Stimulated activated CD4-positive, alpha-beta T cell treated with anti-CD3 and anti-CD28 coated beads, TNF-alpha, amount 100 ng/mL, for 4 hours (primary cell): ENCODE measurements at places on chromosomes 1 and 21.

DNA sequence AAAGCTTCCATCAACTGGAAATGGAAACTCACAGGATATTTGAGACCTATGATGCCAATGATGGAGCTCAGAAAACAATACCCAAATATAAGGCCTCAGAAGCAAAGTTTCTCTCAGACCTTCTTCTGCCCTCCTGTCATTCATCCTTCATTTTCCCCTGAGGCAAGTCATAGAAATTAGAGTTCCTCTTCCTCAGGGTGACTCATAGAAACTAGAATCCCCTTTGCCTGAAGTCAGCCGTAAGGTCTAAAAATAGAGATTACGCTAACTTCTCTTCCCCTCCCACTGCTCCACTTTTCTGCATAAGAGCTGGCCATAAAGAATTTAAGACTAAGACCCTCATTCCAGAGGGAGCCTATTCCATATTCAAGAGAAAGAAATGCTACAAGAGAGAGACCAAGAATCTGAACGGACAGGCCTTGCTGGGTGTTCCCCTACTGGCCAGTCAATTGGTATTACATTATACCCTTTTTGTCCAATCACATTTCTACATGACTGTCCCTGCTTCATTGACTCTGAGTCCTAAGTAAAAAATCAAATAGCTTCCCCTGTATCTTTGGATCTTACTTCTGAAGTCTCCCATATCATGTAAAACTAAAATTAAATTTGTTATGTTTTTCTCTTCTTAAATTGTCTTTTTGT is 994.9 kb downstream of the ADGRL2 start:
- DNase-seq, result no peak

GRCh38 chr1:201709564-201710295 is 119.2 kb upstream of the IPO9 start:
- peak; percentile 21 for DNase-seq

- no peak for DNase-seq
Measured at GRCh38 chr21:17513214-17514123, 626 bp downstream of the CXADR start.

DNA sequence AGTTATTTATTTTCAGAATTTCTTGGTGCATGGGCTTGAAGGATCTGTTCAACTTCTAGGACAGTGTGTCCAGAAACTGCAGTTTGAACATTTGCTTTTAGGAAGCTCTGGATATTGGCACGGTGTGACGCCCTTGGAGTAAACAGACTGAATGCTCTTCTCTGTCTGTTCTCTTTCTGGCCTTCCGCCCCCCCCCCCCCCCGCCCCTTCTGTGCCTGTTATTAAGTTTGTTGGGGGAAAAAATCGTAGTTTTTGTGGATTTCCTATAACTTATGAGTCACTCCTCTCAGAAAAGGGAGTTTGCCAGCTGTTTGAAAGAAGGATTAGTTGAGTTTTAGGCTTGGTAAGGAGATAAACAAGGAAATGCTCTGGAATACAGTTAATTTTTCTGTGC is 1.2 kb downstream of the KCTD3 start:
- no peak for DNase-seq

- DNase-seq, result no peak
Measured at GRCh38 chr1:15424146-15424667, 14.0 kb upstream of the CTRC start.

DNA sequence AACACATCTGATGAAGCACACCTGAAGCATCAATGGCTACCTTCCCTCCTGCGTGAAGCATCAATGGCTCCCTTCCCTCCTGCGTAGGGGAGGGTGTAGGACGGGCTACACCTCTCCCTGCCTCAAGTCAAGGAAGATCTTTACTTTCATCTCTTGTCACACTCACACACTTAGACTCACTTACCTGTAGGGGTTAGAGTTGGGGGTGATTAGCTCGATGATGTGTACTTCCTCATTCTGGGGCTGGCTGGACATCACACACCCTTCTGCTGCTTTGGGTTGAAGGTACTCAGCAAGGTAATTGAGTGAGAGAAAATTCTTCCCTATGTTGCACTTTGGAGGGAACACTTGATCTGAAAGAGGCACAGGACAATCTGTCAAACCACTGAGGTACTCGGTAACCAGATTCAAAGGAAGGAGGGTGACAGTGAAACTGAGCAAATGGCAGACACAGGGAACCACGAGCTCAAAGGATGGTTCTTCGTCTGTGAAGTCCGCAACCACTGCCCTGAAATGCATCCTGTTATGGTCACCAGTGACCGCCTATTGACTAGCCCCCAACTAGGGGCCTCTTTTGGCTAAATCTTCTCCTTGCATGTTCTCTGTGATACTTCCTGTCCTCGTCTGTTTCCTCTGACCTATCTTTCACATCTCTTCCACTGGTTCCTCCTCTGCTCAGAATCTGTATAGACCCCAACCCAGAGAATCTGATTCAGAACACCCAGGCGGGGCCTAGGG is 156.2 kb downstream of the TGFBR3 start:
- DNase-seq, result no peak

DNA sequence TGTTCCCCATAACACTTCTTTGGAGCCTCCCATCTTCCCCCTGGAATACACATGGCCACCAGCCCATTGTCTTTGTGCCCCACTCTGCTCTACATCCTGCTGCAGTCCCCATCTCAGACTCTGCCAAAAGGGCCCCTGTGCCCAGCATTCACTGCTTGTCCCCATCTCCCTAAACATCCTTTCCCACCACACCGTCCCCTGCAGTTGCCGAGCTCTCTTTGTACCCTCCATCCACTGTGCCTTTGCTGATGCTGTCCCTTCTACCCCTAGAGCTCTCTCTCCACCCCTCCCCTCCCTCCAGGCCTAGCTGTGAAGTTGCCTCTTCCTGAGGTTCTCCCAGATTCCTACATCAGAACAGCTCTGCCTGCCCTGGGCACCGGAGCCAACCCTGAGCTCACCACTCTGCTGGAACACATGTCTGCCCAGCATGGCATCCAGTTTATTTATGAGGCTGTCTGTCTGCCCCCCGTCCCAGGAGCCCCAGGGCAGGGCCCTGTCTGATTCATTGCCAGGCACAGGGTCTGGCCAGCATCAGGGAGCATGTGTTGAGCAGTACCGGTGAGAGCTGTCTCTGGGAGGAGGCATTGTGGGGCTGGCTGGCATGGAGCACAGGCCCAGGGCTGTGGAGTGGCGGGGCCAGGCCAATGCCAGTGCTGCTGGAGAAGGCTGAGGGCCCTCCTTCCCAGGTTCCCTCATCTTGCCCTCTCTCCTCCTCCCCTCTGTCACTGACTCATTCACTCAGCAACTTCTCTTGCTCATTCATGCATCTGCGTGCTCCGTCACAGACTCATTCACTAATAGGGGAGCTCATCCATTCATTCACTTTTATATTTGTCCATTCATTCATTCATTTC is 28.8 kb downstream of the EDN2 start:
- no peak for DNase-seq

DNA sequence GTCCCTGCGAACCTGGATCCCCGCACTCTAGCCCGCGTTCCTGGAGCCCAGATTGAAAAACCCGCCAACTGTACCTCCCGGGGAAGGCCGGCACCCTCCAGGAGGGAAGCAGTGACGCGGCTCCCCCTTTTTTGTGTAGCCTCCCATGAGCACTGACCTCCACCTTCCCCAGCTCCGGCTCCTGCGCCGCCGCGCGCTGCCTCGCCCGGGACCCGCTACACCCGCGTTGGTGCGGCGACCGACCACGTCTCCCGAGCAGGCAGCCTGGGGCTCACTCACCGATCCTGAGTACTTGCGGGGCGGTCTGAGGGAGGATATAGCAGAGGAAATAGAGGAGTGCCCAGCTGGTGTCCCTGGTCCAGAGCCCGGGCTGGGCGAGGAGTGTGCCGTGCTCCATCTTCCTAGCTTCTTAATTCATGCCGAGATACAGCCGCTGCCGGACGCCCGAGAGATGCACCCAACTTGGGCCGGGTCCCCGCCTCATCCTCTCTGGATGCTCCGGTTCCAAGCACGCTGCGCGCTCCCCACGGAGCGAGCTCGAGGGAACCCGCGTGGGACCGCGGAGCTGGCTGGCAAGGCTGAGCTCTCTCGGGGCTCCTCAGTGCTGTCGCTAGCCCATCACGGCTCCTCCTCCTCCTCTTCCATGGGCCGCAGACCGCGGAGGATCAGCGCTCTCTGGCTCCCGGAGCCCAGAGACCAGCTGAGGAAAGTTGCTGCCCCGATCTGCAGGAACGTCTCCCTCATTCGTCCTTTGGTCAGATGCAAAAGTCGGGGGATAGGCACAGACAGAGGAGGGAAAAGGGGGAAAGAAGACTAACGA is 482 bp downstream of the GRIK1 start:
- DNase-seq, result no peak

DNA sequence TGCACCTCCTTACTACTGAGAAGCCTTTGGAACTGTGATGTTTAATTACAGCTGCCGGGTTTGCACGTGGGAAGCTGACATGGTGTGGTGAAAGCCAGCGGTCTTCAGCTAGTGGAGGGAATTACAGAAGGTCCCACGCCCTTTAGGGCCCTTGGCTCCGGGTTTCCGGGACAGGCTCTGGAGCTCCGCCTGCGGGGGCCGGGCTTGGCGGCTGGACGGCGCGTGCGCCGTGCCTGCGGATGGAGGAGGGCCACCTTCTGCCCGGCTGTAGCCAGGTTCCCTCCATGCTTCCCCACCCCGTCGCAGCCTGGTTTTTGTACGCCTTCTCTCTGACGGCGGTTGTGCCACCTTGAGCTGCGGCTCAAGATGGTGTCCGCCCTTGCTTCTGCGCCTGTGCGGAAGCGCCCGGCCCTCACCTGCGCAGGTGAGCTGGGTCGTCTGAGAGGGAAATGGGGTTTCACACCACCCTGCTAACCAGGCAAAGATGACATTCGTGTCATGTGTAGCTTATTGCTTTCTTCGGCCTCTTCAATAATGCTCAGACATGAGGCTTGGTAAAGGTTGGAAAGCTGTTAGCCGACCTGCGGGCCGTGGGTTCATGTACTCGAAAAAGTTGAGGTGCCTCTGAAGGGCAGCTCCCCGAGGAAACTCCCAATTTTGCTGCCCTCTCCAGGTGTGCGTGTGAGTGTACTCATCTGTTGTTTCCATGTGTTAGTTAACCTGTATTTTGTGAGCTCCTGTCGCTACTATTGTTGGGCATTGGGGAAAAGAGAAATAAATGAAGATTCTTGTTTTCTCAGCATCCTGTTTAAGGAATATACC is 36.6 kb upstream of the OPRD1 start:
- peak; percentile 26 for DNase-seq

DNA sequence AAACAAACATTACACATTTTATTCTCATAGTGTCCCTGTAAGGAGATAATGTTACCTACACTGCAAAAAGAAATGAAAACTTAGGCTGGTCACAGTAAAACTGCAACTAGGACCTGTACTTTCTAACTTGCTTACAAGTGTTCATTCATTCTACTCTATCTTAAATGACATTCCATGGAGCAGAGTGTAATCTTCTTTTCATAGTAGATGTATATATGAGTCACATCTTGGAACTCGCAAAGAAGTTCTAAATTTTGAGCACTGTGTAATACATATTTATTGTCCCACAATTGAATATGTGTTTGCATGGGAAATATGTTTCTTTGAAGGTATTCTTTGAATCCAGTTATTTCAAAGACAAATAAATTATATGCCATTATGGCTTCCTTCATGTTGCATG is 1258.5 kb upstream of the ADGRL2 start:
- DNase-seq, result no peak

DNA sequence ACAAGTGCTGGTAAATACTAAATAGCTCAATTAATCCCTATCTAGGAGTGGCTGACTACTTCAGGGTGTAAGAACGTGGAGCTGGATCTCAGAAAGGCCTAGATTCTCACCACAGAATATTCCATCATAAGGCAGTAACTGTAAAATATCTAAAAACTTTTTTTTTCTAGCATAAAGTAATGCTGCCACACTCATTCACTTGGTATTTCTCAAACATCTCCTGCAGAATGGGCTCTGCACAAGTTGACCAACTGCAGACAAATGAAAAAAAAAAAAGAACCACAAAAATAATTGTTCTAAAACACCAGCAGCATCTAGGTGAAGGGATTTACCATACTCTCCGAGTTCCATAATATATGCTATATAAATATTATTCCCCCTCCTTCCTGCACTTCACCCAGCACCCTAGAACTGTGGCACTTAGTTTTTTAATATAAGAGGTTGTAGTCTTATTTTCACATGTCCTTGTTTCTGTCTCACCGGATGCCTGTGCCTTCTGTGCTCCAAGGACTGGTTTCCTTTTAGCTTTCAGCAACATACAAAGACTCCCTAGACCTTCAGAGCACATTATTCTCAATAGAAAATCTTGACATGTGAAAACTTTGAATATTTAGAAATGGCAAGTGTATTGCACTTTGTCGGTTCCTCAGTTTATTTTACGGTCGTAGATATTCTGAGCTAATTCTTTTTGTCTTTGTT is 8.9 kb downstream of the VSIG8 start:
- DNase-seq, result no peak

GRCh38 chr1:196977278-196977677 is at the start of gene CFHR5:
TSS of gene CFHR5 (plus strand) at chr1:196977556. CDS start at chr1:196977665, 109 bp downstream.
- no peak for DNase-seq

DNA sequence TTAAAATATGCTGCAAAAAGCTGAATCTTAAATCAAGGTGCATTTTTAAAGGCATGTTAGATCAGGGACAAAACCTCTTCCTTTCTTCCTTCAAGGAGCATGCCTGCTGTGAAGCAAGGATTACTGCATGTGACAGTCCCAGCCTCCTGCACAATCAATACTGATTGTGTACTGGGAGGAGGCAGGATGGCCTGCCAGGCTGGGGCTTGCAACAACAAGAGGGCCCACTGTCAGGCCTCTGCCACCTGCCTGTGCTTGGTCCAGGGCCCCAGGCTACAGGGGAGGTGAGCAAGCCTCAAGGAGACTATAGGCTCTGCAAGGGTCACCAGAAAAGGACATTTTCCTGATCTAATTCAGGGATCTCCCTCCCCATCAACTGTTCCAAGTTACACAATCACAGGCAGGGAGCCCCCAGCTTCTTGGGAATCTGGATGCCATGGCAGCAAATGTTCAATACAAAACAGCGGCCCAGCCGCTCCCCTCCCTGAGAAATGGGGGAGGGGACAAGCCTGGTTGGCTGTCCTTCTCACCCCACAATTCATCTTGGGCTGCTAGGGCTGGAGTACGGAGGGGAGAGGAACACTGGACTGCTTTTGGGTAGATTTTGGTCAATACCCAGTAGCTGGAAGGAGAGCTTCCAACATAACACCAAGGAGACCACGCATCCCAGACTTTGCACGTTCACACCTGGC is 76.7 kb downstream of the SSBP3 start:
- DNase-seq, result no peak

- DNase-seq, result no peak
Measured at GRCh38 chr1:153928245-153928644, 5.5 kb upstream of the GATAD2B start.

- no peak for DNase-seq
Measured at GRCh38 chr1:220705782-220706181, 15.6 kb downstream of the C1orf115 start.
